ENCODE measurements at places on chromosomes 4 and X.

GRCh38 chr4:37594099-37594498 lies 92.1 kb downstream of the RELL1 start:
- no peak for DNase-seq

GRCh38 chrX:24877854-24878650 lies 137.7 kb downstream of the ARX start:
- no peak for DNase-seq

GRCh38 chr4:129545599-129546278 lies 449.8 kb downstream of the C4orf33 start:
- DNase-seq: no peak

- DNase-seq: peak; percentile 89
These were observed 117.0 kb downstream of the CBLL2 start for GRCh38 chrX:22389556-22390179.

- no peak for DNase-seq
These were observed 40.5 kb downstream of the CEP44 start for GRCh38 chr4:174324236-174324635.

DNA sequence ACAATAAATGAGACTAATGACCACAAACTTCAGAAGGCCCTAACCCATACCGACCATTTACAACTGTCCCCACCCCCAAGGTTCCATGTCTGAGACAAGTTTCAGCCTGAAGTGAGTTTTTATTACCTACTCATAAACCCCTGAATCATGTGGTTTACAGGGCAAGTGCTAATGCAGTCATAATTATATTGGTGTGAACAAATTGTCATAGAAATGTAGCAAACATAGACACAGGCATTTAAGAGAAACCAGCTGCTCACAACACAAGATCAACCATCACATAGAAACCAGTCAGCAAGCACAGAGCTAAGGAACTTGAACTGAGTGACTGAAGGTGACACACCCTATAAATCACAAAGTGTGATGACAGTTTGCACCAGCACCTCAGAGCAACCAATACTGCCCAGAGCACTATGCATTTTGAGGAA lies 173.8 kb upstream of the MID1 start:
- no peak for DNase-seq

- DNase-seq: no peak
These were observed 27.9 kb upstream of the UGT2B4 start for GRCh38 chr4:69523385-69524132.

DNA sequence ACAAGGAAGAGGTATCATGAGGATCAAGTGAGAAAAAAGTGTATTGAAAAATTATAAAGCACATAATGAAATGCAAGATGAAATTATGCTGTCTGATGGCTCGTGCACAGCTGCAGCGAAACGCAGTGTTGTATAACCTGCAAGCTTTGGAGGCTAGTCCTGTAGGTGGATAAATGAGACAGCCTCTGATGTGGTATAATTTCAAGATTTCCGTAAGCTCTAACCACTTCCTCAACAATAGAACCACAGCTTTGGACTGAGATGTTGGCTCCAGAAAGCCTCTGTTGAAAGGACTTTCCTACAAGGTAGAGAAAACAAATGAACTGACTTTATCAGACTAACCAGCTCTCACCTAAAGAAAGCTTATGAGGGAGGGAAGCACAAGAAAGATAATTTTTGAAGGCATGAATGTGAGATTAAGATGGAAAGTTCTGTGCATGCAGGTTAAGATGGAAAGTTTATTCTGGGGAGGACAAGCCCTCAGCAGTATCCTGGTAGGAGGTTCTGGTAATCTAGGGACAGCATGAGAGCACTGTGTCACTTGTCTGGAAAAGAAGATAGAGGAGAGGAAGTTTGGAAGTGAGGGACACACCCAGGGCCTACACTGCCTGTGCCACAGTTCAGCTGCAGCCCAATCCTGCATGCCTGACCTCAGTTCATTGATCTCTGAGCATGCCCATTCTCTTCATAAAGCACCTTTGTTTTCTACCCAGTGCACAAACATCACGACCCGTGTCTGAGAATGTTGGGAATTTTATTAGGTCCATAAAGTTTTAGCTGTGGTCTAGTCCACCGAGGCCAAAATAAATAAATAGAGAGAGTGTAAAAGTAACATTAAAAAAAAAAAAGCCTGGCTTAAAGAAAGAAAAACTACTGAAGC lies 161.5 kb upstream of the SFRP2 start:
- DNase-seq: no peak

- DNase-seq: no peak
These were observed 37.0 kb downstream of the SEPSECS start for GRCh38 chr4:25123236-25123635.

GRCh38 chr4:1239950-1240307 lies 9.0 kb downstream of the CTBP1 start:
- DNase-seq: no peak

- no peak for DNase-seq
These were observed 271.4 kb downstream of the SPRY1 start for GRCh38 chr4:123667991-123668390.

DNA sequence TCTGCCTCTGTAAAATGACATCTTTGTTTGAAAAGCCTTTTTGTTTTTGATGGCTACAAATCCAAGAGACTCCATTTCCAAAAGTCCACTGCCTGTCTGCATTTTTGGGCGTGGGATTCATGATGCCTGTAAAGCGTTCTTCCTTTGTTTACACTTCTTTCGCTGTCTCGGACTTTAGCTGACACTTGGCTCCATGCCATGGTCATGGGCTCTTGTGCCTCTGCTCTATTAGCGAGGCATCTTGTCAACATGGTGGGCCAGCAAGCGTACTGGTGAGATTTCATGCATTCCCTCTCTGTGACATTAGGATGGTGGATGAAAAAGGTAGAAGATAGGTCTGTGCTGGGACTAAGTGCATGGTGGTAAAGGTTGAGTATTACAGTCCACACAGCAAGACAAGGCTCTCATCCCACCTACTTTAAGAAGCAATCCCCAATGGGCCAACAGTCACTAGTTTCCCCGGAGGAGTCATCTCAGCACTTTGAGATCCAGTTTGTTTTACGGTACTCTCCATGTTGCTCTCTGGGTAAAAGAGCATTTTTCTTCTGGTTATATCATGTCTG lies 298.2 kb upstream of the KLF3 start:
- DNase-seq: no peak

GRCh38 chr4:169998981-169999380 lies 27.2 kb downstream of the MFAP3L start:
- DNase-seq: no peak

GRCh38 chr4:75698162-75698962 lies 25.2 kb upstream of the G3BP2 start:
- DNase-seq: no peak
